ENCODE measurements at places on chromosomes 16 and 17.

DNA sequence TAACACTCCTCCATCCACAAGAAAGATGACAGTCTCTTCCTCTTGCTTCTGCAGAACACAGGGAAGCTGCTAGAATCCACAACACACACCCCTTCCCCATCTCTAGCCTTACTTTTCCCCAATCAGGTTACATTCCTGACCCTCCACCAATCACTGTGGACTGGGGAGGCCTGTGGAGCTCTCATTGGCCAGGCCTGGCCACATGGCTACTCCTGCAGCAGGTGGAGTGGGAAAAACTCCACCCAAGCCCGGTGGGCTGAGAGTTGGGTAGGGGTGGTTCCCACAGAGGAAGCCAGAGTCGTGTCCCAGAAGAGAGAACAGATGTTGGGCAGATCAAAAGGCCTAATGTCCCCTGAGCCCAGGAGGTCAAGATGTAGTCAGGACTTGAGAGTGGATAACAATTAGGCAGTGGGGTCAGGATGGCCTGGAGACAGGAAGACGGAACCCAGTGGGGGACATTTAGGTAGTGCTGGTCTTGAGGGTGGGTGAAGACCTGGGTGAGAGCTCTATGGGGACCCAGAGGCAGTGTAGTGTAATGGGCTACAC is 22.1 kb downstream of the COQ7 start:
- no peak for DNase-seq

DNA sequence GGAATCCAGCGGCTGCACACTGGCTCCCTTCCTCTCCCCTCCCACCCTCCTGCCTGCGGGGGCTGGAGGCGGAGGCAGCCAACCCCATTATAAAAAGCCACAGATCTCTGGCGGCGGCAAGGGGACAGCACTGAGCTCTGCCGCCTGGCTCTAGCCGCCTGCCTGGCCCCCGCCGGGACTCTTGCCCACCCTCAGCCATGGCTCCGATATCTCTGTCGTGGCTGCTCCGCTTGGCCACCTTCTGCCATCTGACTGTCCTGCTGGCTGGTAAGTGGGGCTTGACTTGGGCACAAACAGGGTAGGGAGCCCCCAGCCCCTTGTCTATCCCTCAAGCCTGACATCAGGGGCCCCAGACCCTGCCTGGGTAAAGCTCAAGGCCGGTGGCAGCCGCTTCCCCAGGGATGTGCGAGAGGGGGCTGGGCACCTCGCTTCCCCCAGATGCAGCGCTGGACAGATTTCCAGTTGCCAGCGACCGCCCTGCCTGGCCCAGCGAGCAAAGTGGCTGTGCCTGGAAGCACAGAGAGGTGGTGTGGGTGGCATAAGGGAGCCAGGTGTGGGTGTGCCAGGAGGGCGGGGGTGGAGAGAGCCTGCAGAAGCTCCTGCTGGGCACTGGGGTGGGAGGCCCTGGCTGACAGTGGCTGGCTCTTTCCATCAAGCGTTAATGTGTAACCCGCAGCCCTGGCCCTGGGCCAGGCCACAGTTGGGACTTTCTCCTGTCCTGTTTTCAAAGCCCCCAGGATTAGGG is at the start of gene CX3CL1:
Gene CX3CL1, plus strand, starts transcription at position 119 of the 745 bp plus-strand sequence. Its CDS starts 79 bp downstream, at position 198.
- peak; percentile 91 for DNase-seq

GRCh38 chr16:79618692-79619050 is 18.1 kb upstream of the MAF start:
- no peak for DNase-seq

DNA sequence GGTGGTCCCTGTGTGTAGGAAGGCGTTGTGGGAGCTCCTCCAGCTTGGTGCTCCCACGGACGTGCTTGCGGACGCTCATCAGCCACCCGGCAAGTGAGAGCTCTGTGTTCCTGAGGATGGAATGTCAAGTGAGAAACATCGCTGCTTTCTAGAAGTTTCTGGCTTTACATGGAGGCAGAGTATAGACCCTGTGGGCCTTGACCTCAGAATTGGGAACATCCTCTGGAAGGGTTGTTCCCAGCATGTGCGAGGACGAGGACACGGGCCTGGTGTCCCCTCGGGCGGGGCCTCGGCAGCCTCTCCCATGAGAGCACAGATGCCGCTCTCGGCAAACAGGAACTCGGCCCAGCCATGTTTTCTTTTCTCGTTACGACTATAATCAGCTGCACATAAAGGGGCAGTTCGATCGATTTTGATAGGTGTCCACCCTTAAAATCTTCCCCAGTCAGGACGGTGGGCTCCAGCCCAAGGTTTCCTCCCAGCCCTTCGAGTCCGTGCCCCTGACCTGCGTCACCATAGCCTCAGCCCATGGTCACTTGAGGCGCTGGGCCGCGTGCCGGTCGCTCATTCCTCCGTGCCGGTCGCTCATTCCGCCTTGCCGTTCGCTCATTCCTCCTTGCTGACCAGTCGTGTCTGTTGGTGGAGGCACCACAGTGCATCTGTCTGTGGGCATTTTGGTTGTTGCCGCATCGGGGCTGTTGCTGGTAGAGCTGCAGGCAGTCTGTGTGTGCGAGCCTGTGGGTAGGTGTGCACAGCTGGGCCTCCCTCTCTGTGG is 91.3 kb upstream of the ZNF750 start:
- no peak for DNase-seq

- peak; percentile 28 for DNase-seq
Measured at GRCh38 chr16:87058728-87059250, 258.4 kb downstream of the C16orf95 start.

- DNase-seq, result peak; percentile 65
Measured at GRCh38 chr16:65034915-65035314, 86.9 kb downstream of the CDH11 start.

DNA sequence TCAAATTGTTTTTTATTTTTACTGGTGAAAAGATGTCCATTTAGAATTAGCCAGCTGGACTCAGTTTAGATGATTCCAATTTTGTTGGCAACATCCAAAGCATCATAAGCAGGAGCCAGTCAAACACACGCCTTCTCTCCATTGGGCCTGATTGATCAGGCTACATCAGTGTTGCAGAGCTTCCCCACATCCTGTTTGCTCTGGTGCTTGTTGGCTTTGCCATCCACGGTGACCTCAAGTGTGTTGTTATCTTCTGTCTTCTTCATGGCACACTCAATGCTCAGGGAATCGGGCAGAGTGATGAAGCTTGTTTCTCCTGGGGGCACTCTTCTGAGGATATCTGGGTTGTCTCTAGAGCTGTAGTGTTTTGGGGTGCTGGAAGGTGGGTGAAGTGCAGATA is 6.3 kb upstream of the NETO2 start:
- DNase-seq, result no peak

DNA sequence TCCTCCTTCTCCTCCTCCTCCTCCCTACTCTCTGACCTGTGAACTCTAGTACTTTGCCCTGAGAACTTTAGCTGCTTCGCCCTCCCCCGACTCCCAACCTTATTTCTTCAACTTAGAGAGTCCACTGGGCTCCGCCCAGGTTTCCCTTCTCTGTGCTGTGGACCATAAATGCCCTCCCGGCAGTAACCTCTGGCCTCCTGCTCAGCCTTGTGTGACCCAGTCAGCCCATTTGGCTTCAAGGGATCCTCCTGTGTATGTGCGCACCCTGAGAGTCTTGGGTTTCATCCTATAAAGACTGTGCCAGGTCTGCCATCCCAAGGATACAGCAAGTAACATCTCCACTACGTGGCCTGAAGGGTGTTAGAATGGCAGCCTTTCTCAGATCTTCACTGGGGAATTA is 275.6 kb upstream of the C16orf82 start:
- no peak for DNase-seq

DNA sequence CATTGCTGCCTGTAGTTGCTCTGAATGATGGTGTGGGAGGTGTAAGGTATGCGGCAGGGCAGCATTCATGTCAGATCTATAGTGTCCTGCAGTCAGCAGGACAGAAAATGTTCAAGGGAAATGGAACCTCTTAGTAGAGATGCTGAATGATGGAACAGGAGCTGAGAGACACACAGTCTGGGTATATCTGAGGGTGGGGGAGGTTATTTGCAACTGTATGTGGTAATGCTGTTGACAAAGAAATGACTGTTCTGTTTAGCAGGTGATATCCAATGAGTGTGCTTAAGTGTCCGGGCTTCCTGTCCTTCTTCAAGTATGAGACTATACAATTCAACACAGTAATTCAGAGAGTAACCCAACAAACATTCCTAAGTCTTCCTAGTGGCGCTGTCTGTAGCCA is 46.6 kb downstream of the STH start:
- DNase-seq, result no peak

DNA sequence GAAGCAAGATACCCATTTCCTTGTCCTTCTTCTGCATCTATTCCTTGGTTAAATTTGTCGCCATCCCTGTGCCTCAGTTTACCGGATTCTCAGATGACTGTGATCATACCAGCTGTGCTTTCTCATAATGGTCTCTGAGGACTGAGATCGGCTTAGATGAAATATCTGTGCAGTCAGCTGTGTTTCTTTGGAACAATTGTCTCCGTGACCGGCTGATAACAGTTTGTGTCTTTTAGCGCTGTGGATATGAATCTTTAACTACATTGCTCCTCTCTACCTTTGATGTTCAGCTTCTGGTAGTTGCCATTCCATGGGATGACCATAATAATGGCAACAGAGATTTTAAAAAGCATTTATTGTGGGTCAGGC is 473 bp downstream of the FTO start:
- DNase-seq, result no peak

DNA sequence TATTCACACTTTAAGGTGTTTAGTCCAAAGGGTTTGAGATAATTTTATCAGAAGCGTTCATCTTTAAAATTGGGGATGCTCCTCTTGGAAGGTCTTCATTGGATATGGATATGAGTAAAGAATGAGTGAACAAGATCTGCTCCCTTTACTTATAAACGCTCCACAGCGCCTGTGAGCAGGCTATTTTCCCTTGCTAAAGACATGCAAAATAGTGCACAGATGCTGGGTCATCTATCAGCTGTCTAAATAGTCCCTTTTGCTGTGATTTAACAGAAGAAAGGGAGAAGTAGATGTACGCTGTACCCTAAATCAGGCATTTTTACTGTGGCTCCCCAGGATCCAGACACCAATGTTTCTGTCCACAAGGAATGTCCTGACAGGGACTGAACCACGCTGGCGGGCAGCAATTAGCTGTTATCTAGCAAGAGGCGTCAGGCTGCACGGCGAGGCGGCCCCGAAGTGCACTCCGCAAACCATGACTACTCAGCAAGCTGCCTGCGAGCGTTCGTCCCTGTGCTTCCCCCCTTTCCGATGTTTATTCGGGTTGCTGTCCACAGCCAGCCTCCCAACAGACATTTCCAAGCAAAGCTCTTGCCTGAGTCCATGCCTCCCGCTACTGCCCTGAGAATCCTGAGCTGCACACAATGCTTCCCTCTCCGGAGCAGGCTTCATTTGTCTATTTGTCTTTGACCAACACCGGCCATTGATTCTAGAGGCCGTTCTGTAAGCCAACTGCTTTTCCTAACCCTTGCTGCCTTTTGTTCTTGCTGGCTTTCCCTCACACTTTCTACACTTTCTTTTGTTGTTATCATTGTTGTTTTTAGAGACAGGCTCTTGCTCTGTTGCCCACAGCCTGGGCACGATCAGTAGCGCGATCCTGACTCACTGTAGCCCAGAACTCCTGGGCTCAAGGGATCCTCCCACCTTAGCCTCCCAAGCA is 55.7 kb upstream of the CNEP1R1 start:
- no peak for DNase-seq

GRCh38 chr17:47224966-47225365 is 15.8 kb downstream of the MYL4 start:
- no peak for DNase-seq

DNA sequence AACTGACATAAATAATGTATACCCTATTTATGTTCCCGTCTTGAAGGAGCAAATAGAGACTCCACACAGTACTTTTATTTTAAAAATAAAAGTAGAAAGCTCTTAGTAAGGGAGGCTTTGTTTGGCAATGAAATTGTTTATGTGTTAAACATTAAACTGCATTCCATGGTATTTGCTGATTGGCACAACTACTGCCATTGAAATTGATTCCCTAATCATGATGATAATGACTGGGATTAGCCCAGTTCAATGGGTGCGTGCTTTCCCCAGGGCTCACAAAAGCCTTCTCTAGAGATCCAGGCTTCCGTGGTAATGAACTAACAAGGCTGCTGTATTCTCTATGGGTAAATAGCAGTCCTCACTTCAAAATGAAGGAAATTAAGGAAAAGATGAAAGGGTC is 67.5 kb downstream of the GPRC5B start:
- DNase-seq, result no peak

- DNase-seq, result no peak
Measured at GRCh38 chr17:1506649-1507267, 9.7 kb downstream of the INPP5K start.

GRCh38 chr17:15287538-15288267 is 22.6 kb upstream of the PMP22 start:
- peak; percentile 8 for DNase-seq

DNA sequence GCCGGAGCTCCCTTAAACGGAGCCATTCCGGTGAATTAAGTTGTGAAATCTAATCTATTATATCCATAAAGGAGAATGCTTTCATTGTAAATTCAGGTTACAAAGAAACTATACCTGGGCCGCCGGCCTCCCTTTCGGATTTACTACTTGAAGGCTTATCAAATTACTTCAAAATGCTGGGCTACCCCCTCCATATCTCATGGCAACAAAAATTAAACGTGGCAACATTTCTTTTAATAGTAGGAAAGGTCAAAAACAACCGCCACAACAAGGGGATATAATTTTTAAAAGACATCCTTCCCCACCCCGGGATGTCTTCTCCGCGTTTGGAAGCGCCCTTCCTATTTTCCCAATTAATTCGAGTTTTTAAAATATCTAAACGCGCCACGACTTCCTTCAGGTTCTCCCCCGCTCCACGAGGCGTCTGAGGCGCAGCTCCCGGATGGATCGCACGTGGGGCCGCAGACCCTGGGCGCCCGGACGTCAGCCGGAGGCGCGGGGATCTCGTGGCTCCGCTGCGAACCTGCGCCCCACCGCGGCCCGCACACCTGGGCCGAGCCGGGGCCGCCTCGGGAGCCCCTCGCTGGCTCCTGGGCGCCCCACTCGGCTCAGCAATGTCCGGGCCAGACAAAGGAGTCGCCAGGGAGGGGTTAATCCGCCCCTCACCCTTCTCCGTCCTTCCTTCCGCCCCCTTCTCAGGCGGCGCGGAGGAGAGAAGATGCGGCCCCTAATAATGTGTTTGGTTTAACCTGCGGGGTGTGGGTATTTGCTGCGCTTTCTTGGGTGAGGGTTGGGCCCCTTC is 47.4 kb upstream of the SLC38A10 start:
- DNase-seq, result peak; percentile 56

GRCh38 chr16:68869492-68870088 is 26.3 kb downstream of the TANGO6 start:
- no peak for DNase-seq

DNA sequence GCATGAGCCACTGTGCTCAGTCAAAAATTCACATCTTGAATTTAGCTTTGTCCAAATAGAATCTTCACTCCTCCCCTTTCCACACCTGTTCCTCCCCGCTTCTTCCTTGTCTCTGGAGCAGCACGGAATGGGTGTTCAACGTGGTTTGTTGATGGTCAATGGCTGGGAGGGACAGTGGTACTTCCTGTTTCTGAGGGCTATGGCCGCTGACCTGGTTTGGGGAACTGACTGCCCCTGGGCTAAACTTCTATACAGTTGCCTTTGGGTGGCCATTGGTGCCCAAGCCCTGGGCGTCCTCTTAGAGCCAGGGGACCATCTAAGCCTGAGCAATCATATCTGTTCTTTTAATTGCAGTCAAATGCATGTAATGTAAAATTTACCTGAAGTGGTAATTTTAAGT is 19.1 kb upstream of the WFIKKN2 start:
- no peak for DNase-seq

All from endodermal cell (in vitro differentiated cells).